ENCODE measurements at places on chromosomes 7 and 10.

DNA sequence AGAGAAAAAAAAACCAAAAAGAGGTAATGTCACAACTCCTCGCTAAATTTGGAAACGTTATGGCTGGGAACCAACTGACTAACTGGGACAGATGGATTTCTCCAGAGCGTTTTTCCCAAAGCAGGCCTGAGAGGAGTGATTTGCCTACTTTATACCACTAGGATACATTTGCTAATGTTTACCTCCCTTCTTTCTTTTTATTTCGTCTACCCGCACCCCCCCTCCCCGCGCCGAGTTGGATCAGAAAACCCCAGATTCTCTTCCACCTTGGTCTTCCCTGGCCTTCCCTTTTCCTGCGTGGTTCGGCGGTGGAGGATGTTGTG is 7.2 kb downstream of the CPA2 start:
- DNase-seq: no peak

DNA sequence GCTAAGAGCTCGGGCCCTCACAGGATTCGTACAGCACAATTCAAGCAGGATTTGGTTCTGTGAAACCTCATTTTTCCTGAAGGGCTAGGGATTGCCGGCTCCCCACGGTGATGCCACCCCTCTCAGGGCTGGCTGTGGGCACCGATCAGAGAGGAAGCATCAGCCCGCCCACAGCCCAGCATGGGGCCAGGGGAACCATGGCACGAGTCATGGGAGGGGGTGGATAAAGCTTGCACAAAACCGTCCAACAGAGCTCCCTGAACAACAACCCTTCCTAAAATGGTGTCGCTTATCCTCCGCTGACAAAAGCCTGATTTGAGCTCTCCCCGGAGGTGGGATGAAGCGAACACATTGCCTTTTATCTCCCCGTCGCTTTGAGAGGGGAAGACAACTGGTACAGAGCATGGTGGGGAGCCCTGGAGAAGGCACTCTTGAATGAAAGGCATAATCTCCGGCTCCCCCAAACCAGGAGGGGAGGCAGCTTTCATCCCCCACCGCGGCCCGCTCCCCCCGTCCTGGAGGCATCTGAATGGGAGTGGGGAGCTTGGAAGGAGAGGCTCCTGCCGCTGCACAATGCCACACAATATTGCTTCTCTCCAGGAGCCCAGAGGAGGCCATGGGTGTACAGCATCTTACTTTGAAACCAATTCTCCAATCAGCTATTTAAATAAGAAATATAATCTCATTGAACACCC is 144.0 kb downstream of the RPS24 start:
- DNase-seq: no peak

GRCh38 chr7:157080111-157080730 is 58.5 kb upstream of the UBE3C start:
- DNase-seq: no peak

GRCh38 chr10:84683980-84684740 is 355.8 kb downstream of the CCSER2 start:
- no peak for DNase-seq

DNA sequence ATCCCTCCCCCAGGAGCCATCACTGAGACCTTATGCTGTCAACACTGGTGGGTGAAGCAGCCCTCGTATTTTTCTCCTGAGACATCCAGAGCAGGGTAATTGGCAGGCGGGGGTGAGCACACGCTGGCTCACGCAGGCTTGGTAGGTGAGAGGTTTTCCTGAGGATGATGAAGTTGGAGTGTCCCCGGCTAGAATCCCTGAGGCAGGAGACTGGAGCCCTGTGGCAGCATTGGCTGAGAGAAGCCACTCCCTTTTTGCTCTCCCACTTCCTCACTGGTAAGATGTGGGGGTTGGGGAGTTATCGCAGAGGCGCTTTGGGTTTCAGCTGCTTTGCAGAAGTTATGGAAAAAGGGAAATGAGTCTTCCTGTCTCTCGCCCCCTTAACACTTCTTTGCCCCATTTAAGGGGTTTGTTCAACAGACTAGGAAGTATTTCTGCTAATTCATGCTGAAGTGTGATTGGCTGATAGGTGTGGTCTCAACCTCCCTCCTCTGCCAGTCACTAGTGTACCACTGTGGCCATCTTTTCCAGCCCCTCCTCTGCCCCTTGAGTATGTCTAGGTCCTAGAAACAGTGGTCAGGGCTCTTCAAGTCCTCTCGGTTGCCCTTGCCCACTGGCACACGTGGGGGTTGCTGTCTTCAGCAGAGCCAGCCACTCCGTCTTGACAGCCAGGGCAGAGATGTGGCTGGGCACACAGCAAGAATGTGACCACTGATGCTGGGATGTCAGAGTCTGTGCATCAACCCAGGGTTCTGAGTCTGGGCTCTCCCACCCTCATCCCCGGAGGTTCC is 5.7 kb downstream of the ARPC1B start:
- peak; percentile 18 for DNase-seq

DNA sequence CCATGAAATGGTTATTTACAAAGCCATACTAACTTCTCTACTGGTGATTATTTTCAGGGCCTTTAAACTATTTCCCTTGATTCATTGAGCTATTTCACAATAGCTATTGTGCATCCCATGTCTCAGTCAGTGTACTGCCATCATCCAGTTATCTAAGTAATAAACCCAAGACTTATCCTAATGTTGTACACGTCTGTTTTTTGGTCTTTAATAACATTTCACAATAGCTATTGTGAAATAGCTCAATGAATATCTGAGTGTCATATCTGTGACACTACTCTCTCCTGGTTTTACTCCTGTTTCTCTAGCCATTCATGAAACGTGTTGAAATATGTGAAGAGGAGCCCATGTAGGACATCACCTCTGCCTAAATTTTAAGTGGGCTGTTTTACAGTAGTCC is 36.5 kb upstream of the TMEM140 start:
- DNase-seq: no peak

DNA sequence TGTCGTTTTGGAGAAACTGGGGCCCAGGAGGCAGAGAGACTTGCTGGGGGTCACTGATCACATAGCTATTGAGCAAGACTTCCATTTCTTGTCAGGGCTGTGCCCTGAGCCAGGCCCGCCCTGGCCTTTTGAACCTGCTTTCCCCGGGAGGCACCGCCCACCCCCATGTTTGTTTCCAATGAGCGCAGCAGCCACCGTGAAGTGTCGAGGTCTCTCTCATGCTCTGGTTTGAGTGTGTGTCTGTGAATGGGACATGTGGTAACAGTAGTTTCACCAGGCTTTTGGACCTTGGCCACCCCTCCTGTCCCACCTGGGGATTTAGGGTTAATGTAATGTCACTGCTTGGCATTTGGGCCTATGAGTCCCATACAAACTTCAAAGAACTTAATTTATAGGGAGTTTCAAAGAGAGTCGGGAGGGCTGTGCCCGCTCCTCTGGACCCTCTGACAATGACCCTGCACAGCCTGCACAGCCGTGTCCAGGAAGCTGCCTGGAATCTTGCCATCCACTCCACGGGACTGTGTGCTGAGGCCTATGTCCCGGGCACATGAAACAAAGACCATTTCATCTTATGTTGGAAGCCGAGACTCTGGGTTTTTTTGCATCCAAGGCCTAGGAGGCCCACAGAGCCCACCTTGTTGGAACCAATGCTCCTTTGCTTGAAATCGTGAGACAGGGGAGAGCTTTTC is 6.3 kb downstream of the PRF1 start:
- DNase-seq: no peak

GRCh38 chr10:34474555-34475273 is 340.4 kb downstream of the PARD3 start:
- DNase-seq: no peak

DNA sequence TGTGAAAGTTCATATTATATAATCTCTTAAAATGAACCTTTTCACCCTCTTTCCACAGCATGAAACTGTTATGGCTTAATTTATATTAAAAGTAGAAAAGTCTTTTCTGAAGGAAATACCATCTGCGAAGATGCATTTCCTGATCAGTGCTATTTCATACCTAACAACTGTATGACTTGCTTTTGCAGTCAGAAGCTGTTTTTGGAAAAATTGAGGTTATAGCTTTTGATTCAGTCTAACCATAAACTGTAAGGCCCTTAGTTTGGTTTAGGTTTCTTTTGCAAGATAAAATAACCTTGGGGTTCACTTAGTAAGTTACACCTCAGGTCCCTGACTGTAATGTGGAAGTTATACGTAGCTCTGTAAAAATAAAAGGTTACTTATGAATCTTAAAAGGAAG is 22.7 kb upstream of the PARP12 start:
- DNase-seq: no peak

GRCh38 chr10:78412605-78413004 is 378.9 kb downstream of the RPS24 start:
- no peak for DNase-seq

DNA sequence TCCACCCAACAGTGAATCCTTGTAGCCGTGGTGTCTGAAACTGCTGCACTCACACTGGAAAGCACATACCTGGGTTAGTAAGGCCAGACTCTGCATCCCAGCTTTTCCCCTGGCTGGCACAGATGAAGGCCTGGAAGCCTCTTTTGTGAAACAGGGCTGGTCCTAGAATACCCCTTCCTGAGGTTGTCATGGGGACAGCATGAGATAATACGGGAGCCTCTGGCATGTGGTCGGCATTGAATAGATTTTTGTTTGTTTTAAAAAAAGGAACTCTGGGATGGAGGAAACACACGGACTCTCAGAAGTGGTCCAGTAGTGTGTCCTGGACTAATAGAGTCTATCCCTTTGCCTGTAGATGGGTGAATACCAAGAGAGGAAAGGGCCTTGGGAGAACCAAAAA is 129.7 kb downstream of the TMEM178B start:
- no peak for DNase-seq

DNA sequence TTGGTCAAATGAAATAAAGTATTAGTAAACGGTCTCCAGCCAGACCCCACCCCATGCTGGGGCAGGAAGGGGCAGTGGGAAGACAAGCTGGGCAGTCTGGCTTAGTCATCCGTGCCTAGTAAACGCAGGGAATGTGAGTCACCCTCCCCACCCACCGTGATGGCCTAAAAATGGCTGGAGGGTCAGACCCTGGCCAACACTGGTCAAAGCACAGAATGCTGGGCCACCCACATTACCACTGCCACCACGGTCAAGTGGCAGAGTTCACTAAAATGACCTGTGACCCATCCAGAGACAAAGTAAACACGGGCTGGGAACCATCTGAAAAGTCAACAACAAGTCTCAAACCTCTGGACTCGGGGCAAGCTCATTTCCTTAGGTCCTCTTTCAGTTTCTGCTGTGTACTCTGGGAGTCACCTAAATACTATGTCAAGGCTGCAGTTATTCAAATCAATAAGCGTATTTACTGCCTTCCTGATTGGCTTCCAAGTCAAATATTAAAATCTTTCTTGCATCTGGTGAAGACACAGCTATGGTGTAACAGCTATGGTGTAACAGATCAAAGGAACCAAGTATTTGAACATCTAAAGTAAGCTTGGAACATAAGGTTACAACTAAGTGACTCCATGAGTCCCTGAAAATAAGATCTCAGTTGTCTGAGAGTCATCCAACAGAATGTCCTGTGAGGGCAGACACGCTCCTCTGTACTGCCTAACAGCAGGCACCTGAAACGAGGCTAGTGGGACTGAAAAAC is 3.0 kb downstream of the ZFAND2A start:
- peak; percentile 36 for DNase-seq

DNA sequence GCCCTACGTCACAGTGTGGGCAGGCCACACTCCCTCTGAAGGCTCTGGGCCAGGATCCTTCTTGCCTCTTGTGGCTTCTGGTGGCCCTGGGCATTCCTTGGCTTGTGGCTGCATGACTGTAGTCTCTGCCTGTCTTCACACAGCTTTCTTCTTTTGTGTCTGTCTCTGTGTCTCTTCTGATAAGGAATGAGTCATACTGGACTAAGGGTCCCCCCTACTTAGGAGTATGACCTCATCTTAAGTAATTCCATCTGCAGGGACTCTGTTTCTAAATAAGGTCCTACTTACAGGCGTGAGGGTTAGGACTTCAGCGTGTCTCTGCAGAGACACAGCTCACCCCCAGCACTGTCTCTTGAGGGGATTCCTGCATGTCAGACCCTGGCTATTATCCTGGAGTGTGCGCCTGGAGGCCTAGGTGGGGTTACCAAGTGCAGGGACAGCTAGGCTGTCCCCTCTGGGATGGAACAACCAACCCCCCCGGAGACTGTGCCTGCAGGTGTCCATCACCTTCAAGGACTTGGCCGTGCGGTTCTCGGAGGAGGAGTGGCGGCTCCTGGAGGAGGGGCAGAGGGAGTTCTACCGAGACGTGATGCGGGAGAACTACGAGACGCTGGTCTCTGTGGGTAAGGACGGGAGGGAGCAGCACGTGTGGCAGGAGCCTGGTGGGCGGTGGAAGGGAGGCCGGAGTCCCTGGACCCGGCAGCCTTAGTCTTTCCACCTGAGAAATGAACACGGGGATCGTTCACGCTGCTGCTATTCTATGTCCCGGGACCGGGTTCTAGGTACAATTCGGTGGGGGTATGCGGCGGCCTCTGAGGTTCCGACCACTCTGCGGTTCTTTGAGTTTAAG is 54.1 kb downstream of the ZNF467 start:
- DNase-seq: no peak

- DNase-seq: no peak
Measured at GRCh38 chr10:18582803-18583202, 68.6 kb downstream of the NSUN6 start.

DNA sequence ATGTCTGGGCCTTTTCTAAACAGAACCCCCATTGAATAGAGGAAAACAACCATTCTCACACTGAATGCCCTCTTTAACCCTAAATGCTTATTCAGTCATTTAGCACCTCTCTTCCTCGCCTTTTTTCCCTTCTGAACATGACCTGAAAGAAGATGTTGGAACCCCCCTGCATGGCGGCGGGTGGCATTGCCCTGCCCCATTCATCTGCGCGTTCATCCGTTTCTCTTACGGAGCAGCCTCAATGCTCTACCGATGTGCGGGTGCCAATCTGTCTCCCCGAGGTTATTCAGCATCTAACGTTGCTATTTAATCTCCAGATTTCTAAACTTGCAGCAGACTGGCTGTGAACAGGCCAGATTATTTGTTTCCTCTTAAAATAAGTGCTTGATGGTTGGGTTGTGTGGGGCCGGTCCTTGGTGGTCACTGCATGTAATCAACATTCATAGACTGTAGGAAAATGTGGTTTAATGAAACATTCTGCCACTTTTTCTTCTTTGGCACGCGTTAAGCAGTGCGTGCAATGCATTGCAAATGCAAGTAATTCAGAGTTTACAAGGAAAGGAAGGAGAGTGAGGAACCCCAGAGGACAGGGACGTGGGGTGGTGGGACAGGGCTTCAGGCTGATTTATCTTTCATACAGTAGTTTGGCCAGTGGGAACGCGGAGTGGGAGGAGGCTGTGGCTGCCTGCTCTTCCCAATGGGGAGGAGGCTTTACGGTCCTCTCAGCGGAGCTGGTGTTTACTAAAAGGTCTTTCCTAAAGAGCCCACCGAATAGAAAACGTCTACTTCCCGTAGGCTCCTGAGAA is 286.7 kb downstream of the DPP6 start:
- DNase-seq: no peak

DNA sequence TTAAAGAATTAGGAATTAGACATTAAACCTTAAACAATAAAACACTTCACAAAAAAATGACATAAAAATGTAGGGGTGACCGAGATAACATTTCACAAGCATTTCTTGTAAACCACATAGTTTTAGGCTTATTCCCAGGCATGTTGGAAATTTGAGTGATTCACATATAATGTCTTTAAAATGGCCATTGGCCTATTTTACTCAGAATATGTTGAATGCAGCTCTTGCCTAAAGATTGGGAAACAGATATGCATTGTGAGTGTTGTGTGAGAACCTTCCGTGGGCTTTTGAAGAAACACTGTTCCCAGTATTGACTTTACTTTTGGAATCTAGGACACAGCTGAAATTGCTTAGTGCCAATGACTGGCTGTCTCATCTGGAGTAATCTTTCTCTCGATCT is 79.6 kb downstream of the ARL5B start:
- peak; percentile 26 for DNase-seq

All from HS-5 (cell line).